Esophagus mucosa (tissue), 1 donor: ENCODE measurements at places on chromosomes 6 and 20. TPM values are rescaled to one million over a fixed set of nuclear protein-coding genes. Genes with fewer than 3 reads are reported as not detected.

Gene CST2
- not detected for total RNA-seq

Gene GSTA2
- not detected for total RNA-seq

Gene GTF3C6
- 71.8 TPM for total RNA-seq

DNA sequence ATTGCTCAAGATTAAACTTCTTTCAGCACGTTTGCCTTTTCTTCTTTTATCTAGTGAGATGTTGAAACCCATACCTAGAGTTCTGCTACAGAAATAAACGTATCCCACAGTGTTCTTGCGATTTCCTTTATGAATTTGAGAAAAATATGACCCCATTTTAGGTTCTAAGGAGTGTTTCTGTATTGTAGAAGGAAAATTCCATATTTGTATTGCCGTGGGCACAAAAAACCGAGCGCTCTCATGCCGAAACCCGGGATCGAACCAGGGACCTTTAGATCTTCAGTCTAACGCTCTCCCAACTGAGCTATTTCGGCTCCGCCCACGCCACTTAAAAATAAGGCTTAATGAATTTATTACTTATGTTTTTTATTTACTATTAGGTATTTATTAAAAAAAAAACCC is 23.7 kb downstream of the ZNF311 start:
- peak; percentile 39 for ATAC-seq

GRCh38 chr6:168130168-168130696 is 51.2 kb upstream of the FRMD1 start:
- no peak for ATAC-seq

GRCh38 chr6:135522965-135523692 is 25.6 kb upstream of the AHI1 start:
- no peak for ATAC-seq

Gene RBM12
- 58.0 TPM for total RNA-seq

Gene ZBTB2
- total RNA-seq: 5.3 TPM
